ENCODE measurements at places on chromosomes 4 and X.

DNA sequence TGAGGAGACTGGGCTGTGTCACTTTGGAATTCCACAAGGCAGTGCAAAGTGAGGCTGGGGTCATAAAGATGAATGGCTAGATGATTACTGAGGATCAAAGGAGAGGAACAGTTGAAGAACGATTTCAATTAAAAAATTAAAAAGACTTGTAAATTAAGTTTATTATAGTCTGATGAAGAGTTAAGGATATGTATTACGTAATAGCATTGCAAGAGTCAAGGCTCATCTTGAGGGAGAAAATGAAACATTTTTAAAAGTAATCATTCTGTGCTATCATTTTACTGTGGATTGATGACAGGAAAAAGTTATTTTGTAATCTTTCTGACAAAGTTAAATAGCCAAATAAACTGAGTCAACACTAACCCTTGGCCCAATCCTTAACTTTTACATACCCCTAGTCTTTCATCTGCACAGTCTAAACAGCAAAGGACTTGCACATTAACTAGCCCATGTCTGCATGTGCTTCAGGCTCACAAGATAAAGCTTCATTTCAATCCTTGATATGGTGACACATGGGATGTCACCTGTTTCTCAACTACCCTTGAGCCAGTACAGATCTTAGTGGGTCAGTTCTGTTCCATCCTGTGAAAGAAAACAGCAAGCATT is 465.5 kb upstream of the CTSO start:
- DNase-seq: no peak

DNA sequence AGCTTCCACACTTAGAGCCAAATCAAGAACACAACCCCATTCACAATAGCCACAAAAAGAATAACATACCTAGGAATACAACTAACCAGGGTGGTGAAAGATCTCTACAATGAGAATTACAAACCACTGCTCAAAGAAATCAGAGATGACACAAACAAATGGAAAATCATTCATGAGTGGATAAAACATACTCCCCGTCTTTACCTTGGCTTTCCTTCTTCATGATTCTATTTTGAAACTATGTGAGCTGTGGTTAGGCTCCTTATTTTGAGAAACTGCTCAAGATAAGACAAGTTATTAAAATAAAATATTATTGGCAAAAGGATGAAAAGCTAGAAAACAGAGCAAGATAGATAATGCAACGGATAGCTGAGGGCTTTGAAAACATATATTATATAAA is 598.1 kb upstream of the FAT1 start:
- no peak for DNase-seq

DNA sequence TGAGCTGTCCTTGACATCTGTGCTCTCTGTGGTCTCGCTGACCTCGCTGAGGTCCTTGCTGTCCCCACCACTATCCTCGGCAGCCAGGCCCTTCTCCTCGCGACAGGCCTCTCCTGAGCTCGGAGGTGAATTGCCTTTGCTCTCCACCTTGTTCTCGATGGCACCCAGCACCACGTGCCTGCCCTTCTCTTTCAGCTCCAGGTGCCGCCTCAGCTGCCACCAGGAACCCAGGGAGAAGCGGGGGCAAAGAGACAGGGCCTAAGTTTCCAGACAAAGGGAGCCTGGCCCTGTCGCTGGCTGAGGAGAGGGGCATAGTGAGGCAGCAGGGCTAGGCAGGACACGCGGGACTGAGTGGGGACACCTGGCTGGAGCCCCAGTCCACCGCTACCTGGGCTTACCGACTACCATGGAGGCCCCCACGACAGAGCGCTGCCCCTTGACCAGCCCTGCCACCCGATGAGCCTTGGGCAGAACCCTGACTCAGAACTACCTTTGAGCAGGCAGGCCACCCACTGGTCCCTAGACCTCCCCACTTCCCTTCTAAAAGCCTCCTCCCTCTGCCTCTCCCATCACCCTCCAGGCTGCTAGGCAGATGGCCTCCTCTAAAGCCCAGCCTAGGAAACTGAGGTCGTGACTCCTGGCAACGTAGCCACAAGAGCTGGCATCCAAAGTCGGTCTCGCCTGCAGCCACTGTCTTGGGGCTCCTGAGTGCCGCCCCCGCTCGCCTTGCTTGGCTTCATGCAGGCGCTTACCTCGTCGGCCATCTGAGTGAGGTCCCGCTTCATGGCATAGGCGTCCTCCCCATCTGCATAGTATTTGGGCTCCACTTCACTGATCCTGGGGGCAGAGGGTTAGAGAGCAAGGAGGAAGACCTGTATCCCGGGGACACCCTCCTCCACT is 4.2 kb upstream of the ARHGAP4 start:
- no peak for DNase-seq

DNA sequence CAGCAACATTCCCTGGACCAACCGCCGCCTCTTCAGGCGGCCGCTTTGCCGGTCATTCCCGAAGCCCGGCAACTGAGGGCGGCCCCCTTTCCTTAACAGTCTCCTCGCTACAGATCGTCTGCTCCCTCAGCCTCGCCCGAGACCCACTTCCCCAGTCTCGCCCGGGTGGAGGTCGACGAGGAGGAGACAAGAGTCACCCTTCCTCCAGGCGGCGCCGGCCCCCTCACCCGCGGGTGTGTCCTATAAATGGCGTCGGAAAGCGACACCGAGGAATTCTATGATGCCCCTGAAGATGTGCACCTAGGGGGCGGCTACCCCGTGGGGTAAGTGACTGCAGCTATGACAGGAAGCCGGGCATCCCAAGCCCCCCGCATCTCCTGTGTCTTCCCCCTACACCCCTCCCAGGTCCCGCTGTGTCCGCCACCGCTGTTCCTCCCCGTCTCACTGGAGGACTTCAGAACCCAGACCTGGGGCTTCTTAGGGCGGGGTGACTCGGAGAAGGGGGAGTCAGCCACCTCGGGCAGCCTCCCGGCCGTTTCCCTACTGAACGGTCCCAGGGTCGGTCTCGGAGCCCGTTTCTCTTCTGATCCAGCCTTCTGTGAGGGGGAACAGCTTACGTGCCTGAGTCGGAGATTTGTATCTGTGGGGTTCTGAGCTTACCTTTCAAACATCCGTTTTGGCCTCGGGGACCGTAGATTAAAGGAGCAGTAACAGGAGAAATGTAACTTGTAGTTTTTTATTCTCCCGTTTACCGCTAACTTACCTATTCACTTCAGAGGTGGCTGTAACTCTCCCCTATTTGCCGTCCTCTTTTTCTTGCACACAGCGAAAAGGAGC is 570 bp downstream of the WDR44 start:
- peak; percentile 11 for DNase-seq

DNA sequence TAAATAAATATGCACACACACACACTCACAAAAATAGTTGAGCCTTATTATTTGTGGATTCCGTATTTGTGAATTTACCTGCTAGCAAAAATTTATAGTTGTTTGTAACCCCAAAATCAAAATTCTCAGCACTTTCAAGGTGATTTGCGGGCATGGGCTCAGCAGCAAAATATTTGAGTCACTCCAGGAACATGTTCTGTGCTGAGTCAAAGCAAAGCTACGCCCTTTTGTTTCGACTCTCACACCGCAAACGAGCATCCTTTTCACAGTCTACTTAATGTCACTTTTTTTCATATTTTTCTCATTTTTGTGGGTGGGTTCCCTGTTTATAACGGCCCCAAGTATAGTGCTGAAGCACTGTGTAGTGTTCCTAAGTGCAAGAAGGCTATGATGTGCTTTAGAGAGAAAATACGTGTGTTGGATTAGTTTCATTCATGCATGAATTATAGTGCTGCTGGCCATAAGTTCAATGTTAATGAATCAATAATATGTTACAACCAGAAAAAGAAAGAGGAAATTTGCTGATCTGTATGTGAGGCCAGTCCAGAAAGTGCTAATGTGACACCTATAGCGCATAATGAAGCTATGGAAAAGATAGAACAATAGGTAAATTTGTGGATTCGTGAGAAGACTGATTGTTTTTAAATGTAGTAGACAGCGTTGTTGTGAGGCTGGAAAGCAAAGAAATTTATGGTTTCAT is 723.2 kb upstream of the AGA start:
- DNase-seq: no peak

- DNase-seq: no peak
Measured at GRCh38 chr4:152661649-152662048, 18.1 kb downstream of the TMEM154 start.

- peak; percentile 46 for DNase-seq
Measured at GRCh38 chr4:184845367-184846021, 19.7 kb upstream of the ACSL1 start.

DNA sequence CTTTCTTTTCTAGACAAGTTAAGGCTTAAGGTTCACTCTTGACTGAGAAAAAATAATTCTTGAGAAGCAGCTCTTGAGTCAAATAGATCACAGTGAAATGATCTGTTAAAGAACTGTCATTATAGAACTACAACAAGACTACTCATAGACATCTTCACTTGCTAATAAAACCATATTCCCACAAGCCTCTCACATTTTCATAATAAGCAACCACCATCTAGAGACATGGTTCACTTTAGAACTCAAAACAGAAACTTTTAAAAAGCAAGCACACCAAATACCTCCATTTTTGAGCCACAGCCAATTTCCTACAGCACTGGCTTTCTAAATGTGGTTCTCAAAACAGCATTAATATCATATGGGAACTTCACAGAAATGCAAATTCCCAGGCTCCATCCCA is 309.5 kb downstream of the TMA16 start:
- DNase-seq: no peak

GRCh38 chrX:50117476-50117875 is 83.3 kb downstream of the AKAP4 start:
- DNase-seq: no peak

- no peak for DNase-seq
Measured at GRCh38 chr4:158681629-158682028, 9.5 kb downstream of the ETFDH start.

GRCh38 chr4:78527555-78527954 is 24.0 kb upstream of the ANXA3 start:
- DNase-seq: no peak

DNA sequence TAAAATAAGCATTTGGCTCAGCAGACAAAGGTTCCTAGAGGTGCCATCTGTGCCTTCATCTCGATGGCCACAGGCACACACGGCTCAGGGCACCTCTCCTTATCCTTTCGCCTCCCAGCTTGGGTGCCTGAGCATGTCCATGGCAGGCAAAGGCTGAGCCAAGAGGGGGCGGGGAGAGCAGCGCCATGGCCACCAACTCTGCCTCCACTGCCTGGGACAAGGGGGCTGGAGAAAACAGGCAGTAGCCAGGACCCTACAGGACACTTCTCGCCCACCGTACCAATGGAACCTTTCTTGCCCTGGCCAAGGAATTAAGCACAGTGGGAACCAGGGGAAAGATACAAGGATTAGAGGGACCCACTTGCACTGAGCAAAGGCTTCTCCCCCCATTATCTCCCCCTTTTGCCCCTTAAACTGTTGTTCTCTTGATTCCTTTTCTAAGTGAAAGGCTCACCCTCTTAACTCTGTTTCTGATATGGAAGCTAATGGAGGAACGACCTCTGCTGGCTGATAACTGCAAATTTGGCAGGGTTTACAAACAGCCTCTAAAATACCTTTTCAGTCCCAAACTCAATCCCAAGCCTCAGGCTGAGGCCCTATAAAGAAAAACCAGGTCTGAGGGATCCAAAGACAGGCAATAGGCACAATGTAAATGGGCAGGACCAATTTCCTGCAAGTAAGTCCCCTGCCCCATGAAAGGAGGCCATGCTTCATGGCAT is 335.2 kb downstream of the ADAM29 start:
- DNase-seq: no peak

DNA sequence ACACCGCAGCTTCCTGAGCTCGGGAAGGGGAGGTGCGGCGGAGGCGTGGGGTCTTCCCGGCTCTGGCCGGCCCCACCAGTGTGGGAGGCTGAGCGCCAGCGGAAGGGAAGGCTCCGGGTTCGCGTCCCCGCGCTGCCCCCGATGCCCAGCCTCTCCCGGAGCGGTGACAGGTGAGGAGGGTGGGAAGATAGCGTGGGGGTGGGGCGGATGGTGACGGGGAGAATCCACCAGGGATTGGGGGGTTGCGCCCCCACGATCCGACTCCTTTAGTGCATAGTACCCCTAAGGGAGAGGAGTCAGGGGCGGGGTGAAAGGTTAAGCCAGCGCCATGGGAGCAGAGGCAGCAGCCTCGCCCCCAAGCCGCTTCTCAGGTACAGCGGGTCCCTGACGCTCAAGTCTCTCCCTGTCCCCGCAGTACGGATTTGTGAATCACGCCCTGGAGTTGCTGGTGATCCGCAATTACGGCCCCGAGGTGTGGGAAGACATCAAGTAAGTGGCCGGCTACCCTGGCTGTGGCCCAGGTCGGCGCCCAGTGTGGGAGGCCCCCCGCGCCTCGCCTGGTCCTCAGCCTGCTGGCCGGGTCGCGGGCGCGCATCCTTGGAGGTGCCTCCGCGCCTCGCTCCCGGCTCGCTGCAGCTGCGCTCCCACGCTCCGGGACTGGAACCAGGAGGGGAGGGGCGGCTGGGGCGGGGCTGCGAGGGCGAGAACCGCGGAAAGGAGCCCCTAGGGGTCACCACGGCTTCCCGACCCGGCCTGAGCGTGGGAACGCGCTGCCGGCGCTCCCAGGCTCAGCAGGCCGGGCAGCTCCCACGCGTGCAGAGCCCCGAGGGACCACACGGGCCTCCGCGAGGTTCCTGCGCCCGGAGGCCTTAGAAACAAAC is 791 bp downstream of the GUCY1B1 start:
- no peak for DNase-seq

Data from T47D (cell line).